Kasumi-1 (cell line): ENCODE measurements at places on chromosomes 5 and 9.

DNA sequence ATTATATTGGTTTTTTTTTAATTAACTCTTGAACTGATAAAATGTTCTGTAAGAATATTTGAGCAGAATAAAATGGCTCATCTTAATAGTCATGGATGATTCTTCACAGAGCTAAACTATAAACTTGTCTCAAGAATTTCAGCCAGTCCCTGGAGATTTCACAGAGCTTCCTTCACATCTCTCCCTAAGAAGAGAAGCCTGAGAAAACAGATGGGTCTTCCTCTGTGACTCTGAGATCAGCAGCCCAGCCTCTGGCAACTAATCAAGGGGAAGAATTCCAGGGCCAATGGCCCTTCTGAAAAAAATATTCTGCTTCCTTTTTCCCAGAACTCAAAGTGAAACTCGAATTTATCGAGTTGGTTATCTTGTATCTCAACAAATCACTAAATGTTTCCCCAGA lies 122.2 kb upstream of the ITGA1 start:
- no peak for DNase-seq

DNA sequence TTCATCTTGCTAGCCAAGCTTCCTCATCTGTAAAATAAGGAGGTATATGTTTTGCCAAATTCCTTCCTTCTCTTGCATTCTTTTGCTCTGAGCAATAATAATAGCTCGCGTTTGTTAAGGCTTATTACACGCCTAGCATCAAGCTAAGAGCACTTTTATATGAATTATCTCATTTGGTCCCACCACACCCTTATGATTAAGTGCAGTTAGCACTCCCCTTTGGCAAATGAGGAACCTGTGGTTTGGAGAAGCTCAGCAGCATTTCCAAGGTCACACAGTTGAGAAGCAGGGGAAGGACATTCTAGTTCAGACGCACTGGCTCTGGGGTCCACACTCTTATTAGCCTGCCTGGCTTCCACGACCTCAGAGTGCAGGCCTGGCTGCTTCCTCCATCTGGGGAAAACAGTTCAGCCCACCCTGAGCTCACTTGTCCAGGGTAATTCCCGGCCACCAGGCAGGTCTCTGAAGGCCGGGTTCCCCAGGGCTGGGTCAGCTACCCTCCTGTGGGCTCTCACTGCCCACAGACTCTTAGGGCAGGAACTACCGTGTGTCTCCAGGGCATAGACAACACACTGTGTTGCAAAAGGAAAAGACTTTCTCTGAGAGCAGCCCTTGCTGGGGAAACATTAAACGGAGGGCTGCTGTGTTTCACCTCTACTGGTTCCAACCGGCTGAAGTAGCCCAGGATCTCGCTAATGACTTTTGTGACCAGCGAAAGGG lies 9.9 kb upstream of the FBP1 start:
- DNase-seq, result peak; percentile 93

DNA sequence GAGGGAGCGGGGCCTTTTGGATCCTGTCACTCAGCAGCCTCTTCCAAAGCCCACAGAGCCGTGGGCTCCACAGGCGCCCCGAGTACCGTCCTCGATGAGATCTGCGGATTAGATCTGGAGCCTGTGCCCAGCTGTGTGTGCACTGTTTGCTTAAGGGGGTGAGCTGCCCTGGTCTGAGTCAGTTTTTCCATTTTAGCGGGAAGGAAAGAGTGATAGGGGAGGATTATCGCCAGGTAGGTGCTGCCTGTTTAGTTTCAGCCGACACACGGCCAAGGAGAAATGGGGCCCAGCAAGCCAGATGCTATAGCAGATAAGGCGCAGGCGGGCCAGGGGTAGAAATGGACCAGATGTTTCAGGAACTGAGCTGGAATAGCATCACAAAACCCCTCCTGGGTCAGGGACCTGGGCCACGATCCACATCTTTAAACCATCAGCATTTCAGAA lies 18.1 kb downstream of the COL5A1 start:
- DNase-seq, result no peak

DNA sequence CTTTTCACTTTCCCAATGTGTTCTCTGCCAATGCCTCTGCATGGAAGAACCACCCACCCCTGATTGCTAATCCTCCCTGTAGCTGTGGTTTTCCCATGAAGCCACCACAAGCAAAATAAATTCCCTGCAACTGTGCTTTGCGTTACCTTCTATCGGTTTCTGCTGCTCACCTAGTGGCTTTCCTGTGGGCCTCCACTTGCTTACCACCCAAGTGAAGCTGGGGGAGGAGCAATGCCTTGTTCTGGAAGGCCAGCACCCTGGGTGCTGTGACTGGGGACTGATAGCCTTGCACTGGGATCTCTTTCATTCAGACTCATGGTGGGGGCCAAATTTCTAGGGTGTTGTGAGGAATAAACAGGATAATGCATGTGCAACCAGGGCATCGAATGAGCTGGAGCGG lies 56.3 kb upstream of the GDNF start:
- no peak for DNase-seq

- no peak for DNase-seq
Measured at GRCh38 chr5:142537938-142538337, 148.0 kb downstream of the FGF1 start.

- peak; percentile 92 for DNase-seq
Measured at GRCh38 chr5:76855961-76856360, 6.1 kb downstream of the S100Z start.

- DNase-seq, result no peak
Measured at GRCh38 chr9:120736881-120737280, 22.6 kb upstream of the MEGF9 start.

DNA sequence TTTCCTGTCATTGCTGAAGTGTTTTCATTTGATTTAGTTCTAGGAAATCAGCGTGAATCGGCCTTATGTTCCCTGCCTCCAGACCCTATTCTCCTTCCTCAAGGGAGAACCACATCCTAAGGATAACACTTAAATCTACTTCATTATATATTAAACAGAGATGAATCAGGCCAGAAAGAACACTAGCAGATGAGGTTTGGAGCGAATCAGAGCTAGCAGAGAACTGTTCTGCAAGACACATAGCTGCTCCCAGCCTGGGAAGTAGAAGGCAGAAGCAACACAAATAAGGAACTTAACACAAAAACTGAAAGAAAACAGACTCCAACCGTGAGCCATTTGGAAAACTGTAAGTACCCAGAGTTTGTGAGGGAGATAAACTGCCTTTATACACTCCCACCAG lies 718.2 kb downstream of the SEMA5A start:
- DNase-seq, result no peak

- no peak for DNase-seq
Measured at GRCh38 chr5:89071101-89071940, 188.3 kb upstream of the MEF2C start.

- DNase-seq, result peak; percentile 92
Measured at GRCh38 chr9:34379334-34380033, 2.8 kb upstream of the MYORG start.

GRCh38 chr5:92908952-92909601 lies 671.9 kb downstream of the NR2F1-AS1 start:
- no peak for DNase-seq

DNA sequence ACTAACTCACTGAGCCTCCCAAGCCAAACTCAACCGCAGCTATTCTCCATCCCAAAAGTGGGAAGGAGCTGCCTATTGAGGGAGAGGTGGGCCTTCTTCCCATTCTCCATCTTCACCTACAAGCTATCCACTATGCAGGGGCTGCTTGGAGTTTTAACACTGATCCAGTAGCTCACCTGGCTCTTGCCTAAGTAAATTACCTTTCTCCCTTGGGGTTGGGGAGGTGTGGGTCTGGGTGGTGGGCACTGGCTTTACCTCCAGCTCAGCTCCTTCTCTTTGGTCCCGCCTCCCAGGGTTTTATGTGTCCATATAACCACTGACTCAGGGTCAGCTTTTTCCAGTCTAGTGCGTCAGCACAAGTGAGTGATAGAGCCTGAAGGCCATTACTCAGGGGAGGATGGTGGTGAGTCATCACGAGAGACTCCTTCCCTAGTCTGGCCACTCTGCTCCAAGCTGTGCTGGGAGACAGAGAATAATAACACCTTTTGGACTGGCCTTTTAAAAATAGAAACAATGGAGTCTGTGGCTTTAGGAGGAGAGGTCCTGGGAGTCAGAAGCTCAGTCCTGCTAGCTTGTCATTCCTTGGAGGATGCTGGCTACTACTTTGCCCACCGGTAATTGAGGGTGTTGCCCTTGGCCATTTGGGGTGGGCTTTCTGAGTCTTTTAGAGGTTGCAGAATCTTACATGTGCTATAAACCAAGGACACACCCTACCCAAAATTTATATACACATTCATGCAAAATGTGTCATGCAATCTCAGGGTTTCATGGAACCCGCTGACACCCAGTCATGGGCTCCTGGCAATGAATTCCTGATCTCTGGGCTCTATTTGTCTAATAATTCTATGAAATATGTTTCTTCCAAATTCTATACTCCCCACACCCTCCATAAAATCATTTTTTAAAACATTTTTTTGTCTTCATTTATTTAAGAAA lies 35.6 kb upstream of the ATP6V1G1 start:
- DNase-seq, result no peak

GRCh38 chr5:172052450-172053236 lies 46.2 kb upstream of the FBXW11 start:
- DNase-seq, result no peak

DNA sequence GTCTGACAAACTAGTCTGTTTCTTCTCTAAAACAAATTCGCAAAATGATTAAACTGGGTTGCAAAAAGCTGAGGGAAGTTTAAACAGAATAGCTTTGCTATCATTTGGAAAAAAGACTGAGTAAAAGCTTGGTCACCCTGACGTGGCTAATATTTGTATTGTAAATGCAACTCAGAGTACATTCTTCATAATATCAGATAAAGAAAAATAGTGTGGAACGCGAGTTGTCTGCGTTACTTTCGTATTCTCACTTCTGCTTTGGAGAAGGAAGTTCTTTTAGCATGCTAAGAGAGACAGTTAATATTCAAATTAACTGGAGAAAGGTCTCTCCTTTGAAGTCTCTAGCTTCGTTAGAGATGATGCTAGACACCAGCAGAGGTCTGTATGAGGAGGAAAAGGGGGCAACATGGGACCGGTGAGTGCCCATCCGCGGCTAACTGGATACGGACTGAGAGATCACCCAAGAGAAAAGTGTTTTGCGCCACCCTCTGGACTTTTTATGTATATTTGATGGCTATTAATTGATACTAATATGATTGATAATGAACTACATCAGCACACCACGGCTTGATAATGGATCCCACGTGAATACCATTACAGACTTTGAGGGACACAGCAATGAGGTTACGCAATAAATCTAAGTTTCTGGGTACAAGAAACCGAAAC lies 2.9 kb upstream of the CNTRL start:
- DNase-seq, result peak; percentile 85

DNA sequence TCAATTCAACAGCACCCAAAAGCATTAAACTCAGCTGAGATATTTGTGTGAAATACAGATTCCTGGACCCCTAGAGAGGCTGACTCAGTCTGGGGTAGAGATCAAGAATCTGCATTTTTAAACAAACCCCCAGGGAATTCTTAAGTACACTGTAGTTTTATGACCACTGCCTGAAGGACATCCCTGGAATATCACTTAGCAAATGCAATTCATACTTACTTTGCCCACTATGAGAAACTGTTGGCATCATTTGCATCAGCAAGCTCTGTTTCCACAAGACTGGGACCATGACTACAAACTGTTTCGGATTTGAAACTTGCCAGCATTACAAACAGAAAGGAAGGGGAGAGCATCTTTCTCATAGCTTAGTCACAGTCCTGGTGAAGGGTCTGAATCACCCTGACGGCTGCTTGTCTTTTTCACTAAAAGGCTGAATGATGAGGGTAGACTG lies 63.7 kb downstream of the MLLT3 start:
- no peak for DNase-seq

GRCh38 chr9:95043826-95044225 lies 273.7 kb downstream of the FANCC start:
- DNase-seq, result no peak

GRCh38 chr5:150035139-150035895 lies 34.8 kb downstream of the HMGXB3 start:
- peak; percentile 18 for DNase-seq

GRCh38 chr9:21465859-21466518 lies 16.1 kb downstream of the IFNE start:
- DNase-seq, result peak; percentile 44

GRCh38 chr5:135248801-135249231 lies 150.2 kb downstream of the MACROH2A1 start:
- DNase-seq, result no peak

DNA sequence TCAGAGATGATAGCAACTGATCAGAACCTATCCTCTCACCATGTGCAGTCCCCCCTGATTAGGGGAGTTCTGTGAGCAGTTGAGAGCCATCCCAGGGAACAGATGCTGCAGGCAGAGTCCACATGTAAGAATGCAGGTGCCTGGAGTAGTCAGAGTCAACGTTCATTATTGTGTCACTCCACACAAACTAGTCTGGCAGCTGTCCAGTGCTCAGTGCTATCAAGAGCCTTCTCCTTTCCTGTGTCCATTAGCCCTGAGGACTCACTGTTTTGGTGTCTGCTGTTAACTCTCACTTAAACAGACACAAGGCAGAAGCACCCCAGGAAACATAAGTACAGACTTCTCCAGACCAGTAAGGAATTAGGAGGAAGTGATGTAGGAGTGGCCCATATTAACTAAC lies 2.5 kb downstream of the SH3TC2 start:
- DNase-seq, result peak; percentile 66

- DNase-seq, result no peak
Measured at GRCh38 chr9:131937451-131937850, 142.2 kb downstream of the MED27 start.

DNA sequence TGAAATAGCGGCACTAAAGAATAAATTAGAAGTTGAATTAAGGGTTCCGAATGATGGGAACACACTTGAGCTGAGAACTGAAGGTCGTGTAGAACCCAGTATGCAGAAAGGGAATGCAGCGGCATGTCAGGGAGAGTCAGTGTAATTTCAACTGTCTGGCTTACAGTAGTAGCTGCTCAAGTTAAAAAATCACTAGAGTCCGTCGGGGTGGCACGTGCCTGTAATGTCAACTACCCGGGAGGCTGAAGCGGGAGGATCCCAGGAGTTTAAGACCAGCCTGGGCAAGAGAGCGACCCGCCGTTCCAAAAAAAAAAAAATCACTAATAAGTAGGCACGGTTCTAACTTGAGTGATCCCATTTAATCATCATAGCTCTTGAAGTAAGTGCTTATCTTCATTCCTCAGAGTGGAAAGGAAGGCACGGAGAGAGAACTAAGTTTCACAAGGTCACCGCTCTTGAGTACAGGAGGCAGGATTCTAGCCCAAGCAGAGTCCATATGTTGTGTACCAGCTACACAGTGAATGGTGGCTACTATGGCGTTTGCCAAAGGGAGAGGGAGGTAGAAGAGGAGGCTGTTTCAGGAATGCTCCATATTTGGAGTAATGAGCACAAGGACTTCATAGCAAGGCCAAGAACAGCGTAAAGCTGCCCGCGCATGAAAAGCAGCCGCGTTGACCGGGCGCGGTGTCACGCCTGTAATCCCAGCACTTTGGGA lies 831 bp downstream of the RMRP start:
- DNase-seq, result no peak
